ENCODE measurements at places on chromosomes 13 and 19.

GRCh38 chr13:35898041-35898440, 233.1 kb downstream of the DCLK1 start:
- no peak for DNase-seq

- peak; percentile 84 for DNase-seq
These were observed 25.0 kb downstream of the KBTBD6 start for GRCh38 chr13:41107584-41108014.

GRCh38 chr13:110680852-110681251, 25.1 kb downstream of the CARS2 start:
- DNase-seq: peak; percentile 42

DNA sequence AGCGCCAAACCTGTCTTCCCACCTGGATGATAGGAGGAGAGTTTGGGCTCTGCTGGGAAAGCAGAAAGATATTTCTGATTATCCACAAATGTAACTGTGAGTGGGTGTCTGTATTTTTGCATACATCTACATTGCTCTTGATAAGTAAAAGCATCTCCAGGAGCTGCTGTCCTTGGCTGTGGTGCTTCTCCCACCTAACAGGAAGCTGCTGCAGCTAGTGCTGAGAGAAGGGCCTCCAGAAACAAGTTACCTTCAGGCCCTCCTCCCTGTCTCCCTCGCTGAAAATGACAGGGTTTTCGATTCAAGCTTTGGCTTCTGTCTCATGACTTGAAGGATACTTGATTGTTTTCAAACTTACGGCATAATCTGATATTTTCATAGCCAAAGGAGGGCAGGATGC, 90.1 kb downstream of the FOXO1 start:
- no peak for DNase-seq

- DNase-seq: no peak
These were observed 1.5 kb downstream of the ZNF576 start for GRCh38 chr19:43597876-43598275.

GRCh38 chr19:4375164-4376027, 25.0 kb downstream of the SH3GL1 start:
- DNase-seq: peak; percentile 69

- DNase-seq: no peak
These were observed 41.0 kb downstream of the HS6ST3 start for GRCh38 chr13:96130818-96131340.

DNA sequence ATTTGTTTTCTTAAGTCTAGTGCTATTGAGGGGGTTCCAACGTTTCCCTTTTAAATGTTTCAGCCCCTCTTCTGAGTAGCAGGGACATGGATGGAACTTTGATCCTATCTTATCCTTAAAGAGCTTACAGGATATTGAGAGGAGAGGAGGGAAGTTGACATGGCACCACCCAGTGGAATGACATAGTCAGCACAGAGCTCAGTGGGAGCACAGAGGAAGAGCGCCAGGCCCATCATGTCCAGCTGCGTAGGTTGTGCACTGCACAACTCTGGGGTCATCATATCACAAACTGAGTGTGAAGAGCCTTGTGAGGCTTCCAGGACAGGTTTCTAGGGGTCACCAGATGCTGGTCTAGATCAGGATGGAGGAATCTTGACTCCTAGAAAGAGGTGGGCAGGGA, 4.6 kb upstream of the CDC42EP5 start:
- no peak for DNase-seq

DNA sequence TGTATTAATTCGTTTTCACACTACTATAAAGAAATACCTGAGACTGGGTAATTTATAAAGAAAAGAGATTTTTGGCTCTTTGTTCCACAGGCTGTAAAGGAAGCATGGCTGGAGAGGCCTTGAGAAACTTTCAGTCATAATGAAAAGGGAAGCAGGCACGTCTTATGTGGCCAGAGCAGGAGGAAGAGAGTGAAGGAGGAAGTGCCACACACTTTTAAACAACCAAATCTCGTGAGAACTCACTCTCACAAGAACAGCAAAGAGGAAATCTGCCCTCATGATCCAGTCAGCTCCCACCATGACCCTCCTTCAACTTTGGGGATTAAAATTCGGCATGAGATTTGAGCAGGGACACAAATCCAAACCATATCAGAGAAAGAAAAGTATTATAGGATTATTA, 1255.9 kb upstream of the MIR17HG start:
- no peak for DNase-seq

Measured in SHP77 (cell line).